ENCODE measurements at places on chromosomes 11 and 22. TPM values are rescaled to one million over a fixed set of nuclear protein-coding genes. Genes with fewer than 3 reads are reported as not detected.
A peak's percentile ranks its signal among the peaks of the same experiment; 100 is the strongest.

Gene ATF4
- total RNA-seq: 265 TPM

Gene OR52I2
- total RNA-seq: not detected

Gene C11orf42
- not detected for total RNA-seq

Gene DDTL
- total RNA-seq: 6.1 TPM

Gene TRIM6
- total RNA-seq: not detected

GRCh38 chr11:10322830-10323792, 18.2 kb downstream of the ADM start:
- DNase-seq: peak; percentile 81

- no peak for DNase-seq
These were observed 56.9 kb upstream of the PRSS23 start for GRCh38 chr11:86743223-86744118.

DNA sequence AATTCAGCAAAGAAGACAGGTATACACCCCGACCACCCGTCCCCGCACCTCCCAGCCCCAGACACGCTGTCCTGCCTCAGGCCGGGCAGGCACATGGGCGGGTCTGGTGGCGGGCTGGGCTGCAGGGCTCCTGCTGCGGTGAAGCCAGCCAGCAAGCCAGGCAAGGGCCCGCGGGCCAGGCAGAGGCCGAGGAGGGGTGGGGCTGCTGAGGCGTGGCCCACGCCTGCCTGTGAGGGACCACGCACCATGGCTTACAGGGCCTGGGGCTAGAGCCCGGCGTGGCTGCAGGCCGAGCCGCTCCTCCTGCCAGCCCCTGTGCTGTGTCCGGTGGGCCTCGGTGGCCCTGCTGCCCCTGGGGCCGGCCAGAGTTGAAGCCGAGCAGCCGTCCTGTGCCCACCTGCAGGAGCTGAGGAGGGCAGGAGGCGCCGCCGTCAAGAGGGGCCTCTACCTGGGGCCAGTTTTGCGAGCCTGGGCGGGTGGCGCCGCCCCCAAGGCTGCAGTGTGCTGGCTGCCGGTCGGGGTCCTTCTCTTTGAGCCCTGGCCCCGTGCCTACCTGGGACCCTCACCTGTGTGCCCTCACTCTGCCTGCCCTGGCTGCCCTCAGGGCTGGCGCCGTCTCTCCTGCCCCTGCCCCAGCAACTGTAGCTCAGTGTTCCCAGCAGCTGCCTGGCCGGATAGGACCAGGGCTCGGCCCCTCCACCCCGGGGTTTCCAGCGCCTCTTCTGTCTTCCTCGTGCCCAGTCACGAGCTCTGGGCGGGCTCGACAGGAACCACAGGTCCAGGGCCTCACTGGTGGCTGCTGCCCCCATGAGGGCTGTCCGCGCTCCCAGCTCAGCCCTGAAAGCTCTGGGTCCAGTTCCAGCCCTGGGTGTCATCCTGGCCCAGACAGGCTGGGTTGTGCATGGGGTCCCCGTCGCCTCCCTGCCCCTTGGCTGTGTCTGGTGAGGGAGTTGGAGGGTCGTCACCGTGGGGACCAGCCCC, 38.4 kb downstream of the MOB2 start:
- no peak for DNase-seq

DNA sequence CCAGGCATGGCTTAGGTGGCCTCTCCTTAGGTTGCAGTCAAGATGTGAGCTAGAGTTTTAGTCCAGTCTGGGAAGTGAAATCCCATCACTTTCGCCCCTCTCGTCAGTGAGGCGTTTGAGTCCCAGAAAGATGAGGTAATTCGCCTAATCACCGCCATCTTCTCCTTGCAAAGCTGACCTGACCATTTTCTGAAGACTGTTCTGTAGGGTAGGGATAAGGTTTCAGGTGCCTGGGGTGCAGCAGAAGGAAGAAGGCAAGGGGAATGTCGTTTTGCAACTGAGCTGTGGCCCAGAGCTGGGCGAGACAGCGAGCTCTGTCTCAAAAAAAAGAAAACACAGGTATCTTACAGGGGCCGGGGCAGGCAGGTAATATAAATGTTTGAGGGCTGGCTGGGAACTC, 61.7 kb upstream of the CECR2 start:
- DNase-seq: no peak

DNA sequence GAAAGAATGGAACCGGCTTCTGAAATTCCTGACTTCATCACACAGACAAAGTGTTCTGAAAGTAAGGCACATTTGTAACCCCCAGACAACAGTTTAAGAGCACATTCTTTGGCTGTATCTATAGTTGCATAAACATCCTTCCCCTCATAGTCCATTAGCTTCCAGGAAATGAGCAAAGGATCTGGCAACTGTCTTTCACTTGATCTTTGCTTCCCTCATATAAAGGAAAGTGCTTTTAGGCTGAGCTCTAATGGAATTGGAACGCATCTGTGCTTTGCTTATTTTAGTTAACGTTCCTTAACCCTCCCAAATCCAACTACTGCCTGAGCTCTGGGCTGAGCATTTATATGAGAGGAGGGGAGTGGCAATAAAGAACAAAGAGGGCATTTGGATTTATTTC, 76.9 kb upstream of the API5 start:
- DNase-seq: no peak

GRCh38 chr11:115338476-115338875, 165.7 kb downstream of the CADM1 start:
- DNase-seq: no peak

DNA sequence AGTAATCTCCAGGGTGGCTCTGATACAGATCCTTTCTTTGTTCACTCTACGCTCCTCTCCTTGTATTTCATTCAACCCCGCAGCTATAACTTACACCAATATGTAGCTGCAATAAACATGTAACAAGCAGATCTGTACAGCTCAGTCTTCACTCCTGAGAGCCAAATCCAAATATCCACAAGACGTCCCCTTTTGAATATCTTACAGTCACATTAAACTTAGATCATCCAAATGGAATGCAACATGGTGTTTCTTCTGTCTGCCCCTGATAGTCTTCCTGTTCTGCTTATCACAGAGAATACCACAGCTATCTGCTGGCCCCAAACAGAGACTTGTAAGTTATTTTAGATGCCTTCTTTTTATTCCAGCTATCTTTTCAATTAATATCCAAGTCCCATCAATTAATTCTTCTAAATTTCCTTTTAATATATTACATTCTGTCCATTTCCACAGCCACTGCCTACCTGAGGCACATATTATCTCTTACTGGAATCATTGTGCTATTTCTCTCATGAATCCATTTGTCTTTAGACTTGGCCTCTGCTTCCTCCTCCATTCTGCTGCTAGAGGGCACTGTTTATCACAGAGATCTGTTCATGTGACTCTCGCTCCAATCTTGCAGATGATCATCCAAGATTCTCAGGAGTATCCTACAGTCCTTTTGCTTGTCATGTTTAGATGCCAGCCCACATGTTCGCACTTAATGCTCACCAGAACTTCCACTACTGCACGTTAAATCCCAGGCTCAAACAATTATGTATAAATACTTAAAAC, 908.6 kb downstream of the NTM start:
- DNase-seq: no peak

- no peak for DNase-seq
These were observed 74.5 kb upstream of the PICALM start for GRCh38 chr11:86143087-86144030.

DNA sequence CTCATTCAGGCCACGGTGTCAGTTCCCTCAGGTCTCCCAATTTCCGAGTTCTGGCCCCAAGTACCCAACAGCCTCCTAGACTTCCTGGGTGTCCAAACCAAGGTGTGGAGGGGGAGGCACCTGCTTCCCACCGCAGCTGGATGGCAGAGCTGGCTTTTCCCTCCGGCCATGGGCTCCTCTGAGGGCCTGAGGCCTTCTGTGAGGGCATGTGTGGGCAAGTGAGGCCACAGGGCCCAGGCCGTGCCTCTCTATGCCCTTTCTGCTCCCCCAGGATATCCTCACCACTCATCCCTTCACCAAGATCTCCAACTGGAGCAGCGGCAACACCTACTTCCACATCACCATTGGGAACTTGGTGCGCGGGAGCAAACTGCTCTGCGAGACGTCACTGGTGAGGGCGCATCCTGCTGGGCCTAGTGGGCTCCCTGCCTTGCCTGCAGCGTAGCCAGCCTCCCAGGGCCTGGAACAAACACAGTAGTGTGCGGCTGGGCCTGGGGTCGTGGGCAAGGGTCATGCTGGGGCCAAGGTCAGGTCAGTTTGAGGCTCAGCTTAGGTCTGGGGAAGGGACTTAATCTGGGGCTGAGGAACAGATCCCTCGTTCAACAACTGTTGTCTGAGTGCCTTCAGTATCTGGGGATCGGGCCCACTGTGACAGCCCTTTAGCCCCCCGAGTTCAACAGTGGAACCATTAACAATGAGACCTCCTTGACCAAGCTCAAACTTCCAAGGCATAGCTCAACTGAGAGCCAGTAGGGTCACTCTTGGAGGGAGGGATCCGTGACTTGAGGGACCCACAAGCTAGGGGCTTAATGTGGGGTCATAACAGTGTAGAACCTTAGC, 85.8 kb downstream of the MYO7A start:
- no peak for DNase-seq

GRCh38 chr11:65420979-65421793, 1.4 kb upstream of the NEAT1 start:
- peak; percentile 88 for DNase-seq

DNA sequence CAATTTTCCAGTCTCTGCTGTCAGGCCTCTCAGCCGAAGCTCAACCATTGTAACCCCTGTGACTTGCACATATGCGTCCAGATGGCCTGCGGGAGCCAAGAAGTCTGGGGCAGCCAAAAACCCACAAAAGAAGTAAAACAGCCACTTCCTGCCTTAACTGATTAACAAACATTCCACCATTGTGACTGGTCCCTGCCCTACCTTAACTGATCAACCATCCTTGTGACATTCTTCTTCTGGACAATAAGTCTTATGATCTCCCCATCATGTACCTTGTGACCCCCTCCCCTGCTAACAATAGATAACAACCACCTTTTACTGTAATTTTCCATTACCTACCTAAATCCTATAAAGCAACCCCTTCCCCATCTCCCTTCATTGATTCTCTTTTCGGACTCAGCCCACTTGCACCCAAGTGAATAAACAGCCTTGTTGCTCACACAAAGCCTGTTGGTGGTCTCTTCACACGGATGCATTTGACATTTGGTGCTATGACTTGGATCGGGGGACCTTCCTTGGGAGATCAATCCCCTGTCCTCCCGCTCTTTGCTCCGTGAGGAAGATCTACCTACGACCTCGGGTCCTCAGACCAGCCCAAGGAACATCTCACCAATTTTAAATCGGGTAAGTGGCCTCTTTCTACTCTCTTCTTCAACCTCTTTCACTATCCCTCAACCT, 1.3 kb upstream of the NDUFC2 start:
- no peak for DNase-seq

DNA sequence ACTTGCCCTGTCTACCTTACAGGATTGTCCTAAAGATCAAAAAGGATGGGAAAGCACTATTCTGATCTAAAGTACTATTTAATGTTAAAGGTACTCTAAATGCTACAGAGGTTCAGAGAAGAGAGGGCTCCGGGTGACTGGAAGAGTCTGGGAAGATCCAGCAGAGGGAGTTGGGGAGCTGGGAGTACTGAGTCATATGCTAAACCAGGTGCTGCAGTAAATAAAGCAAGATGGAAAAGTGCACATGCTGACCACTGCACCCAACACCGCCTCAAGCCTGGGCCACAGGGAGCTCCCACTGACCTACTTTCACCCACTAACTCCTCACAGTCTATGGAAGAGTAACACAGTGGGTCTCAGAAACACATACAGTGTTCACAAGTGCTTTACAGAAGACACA, 49.3 kb downstream of the WT1 start:
- no peak for DNase-seq

- DNase-seq: no peak
These were observed 786.1 kb upstream of the CNTN5 start for GRCh38 chr11:98234698-98235097.

DNA sequence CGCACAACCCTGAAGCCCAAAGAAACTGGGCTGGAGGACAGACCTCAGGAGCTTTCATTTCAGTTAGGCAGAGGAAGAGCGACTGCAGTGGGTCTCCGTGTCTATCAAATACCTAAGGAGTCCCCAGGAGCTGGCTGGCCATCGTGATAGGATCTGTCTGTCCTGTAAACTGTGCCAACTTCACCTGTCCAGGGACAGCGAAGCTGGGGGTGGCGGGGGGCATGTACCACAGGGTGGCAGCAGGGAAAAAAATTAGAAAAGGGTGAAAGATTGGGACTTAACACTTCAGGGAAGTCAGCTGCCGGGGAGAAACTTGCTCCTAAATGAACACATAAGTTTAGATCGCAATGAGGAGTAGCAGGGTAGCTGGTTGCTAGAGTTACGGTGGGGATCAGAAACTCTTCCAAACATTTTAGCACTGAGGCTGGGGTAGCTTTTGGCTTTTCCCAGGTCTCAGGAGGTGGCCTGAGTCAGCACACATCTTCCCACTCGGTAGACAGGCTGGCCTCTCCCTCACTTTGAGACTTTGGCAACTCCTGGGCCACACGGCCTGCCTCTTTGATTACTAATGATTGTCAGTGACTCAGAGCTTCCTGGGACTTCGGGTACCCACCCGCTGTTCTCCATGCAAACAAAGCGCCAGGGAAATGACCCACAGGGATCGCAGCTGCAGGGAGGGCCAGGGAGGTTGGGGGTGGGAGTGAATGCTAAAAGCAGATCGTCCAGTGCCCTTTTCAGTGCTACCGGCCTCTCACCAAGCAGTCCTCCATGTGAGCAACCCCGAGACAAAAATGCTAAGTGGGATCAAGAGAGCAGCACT, 2.9 kb upstream of the MTFP1 start:
- peak; percentile 62 for DNase-seq

DNA sequence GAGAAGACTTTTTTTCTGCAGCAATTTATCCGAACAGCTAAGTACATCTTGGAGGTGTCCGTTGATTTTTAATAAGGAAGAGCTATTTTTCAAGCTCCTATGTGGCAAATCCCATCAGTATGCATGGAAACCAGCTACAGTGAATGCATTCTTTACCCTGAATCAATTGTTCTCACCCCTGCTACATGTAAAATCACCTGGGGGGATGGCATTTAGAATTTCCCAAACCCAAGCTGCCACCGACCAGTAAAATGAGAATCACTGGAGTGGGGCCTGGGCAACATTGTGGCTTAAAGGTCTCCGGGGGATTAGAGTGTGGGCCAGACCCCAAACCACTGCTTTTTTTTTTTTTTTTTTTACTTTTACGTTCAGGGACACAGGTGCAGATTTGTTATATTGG, 2.8 kb upstream of the ZNF195 start:
- no peak for DNase-seq

DNA sequence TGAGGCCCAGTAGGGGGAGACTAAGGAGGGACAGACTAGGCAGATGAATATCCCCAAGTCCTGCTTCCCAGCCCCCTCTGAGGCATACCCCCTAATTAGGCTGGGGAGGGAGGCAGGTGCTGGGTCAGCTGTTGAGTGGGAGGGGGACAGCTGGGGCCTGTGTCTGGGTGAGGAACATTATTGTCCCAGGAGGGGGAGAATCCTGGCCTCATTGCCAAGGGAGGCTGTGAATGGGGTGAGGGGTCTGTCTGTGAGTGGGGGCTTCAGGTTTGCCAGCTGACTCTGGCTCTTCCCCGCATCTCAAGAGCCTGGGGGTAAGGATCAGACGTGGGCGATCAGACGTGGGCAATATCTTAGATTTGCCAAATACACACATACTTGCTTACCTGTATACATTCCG, 2.1 kb downstream of the INPPL1 start:
- no peak for DNase-seq

GRCh38 chr11:9775398-9775779, 111.5 kb downstream of the SWAP70 start:
- no peak for DNase-seq

Data from CD4-positive, alpha-beta memory T cell (primary cell).